ENCODE measurements at places on chromosomes 3 and 15.

DNA sequence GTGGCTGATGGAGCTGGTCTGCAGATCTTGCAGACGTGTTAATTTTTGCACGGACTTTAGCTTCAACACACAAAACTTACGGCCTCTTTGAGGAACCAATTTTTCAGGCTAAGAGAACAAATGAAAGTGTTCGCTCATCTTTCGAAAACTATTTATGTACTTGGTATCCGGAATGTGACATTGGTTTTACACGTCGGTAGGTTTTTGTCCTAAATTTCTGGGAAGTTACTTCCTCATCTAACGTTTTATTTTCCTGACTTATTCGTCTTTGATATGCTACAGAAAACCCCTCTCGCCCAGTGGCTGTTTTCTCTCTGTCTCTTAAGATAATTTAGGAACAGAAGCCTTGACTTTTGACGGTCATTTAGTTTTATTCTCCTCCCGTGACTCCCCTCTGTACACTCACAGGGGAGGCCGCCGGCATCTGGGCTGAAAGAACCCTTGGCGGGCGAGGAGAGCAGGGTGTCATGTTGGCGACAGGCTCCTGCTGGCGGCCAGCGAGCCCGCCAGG, 834 bp upstream of the GREM1 start:
- no peaks in the 10 kb centered on the region for H3K36me3 ChIP-seq
- no peak overlapping the region for H3K4me3 ChIP-seq
- no peak for DNase-seq
- no peaks in the 10 kb centered on the region for H3K4me1 ChIP-seq
- no peak overlapping the region for H3K27ac ChIP-seq

DNA sequence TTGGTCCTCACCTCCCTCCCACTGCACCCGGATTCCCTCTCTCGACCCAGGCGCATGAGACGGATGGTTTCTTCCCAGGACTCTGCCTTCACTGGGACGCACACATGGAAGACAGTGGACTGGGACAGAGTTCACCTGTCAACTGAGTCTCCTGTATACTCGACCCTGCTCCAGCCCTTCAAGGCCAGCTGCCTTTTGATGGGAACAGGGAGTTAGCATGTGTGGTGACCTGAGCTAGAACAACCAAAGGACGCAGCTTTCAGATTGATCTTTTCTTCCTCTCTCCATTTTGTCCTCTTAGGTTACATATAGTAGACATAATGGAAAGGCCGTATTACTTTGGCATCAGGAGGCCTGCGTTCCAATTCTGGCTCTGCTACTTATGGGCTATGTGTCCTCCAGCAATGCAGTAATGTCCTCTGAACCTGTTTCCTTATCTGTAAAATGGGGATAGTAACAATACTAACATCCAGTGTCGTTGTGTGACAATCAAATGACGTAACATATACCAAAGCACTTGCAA, 94.1 kb downstream of the PEX5L start:
- no peaks in the 10 kb centered on the region for H3K4me1 ChIP-seq
- peak overlapping the region; percentile 74 for H3K4me3 ChIP-seq
- H3K36me3 ChIP-seq: peaks cover 7% of the 10 kb centered on the region
- H3K27ac ChIP-seq: no peak overlapping the region
- H3K27me3 ChIP-seq: peaks cover 10% of the 10 kb centered on the region

DNA sequence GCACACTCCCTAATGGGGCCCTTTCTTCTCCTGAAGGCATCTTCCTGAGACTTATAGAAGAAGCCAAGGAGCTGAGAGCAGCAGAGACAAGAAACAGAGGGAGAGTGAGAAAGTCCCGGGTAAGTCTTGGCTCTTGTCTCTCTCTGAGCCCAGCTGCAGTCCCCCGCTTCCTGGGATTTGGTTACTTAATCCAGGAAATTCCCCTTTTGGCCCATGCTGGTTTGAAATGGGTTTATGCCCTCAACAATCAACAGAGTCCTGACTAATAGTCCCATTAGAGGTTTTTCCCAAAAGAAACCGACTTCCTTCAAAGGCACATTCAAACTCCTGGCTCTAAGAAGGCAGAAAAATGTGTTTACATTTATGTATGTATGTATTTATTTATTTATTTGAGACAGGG, 22.0 kb downstream of the TMEM158 start:
- DNase-seq: no peak
- H3K27me3 ChIP-seq: no peaks in the 10 kb centered on the region
- H3K27ac ChIP-seq: no peak overlapping the region
- H3K36me3 ChIP-seq: no peaks in the 10 kb centered on the region

GRCh38 chr15:101016581-101016980, 97.4 kb downstream of the LRRK1 start:
- H3K4me1 ChIP-seq: no peaks in the 10 kb centered on the region
- no peak for DNase-seq
- no peak overlapping the region for H3K27ac ChIP-seq
- peaks cover 9% of the 10 kb centered on the region for H3K36me3 ChIP-seq
- H3K4me3 ChIP-seq: no peak overlapping the region

Measured in Calu3 (cell line).